ENCODE measurements at places on chromosomes 12 and 14.

DNA sequence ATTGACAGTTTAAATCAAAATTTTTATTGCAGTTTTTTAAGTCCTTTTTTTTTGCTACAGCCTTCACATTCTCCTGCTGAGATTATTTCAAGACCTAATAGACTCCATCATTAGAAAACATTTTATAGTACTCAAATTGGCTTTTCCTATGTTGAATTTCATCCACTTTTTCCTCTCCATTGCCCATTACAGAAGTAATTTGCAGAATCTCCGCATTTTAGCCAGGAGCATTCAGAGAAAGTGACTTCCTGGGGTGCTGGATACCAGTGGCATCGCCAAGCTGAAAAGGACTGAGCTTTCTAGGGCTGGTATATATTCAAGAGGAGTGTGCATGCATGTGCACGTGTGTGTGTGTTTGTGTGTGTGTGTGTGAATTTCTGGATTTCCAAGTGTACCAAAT lies 340.8 kb downstream of the PDZRN4 start:
- no peak for DNase-seq

DNA sequence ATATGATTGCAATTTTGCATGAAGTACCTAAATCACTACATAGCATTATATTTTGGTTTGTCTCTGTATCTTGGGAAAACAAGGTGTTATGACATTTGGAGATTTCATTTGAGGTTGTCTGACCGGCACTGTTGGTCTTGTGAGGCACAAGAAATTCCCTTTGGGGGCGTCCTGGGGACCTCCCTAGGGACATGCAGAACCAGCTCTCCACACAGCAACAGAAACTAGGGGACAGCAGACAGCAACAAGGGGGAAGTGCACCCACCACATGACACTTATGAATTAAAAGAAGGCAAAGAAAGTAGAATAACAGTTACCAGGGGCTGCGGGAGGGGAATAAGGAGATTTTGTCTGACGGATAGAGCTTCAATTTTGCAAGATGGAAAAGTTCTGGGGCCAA lies 14.4 kb downstream of the DDX54 start:
- DNase-seq: no peak

GRCh38 chr12:67911275-67911600 lies 78.0 kb upstream of the IFNG-AS1 start:
- DNase-seq: peak; percentile 56

DNA sequence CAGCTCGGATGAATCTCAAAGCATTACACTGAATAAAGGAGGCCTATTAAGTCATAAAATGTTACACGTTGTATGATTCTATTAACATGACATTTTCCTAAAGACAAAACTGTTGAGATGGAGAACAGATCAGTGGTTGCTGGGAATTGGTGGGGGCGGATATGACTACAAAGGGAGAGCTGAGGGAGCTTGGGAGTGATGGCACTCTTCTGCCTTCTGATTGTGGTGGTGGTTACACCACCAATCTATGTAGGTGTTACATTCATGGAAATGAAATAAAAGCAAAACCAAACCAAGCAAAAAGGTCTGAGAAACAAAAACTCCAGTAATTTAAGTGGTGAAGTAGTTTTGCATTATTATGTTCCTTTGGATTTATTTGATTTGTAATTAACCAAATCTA lies 16.4 kb upstream of the EVL start:
- no peak for DNase-seq

GRCh38 chr12:130828895-130829294 lies 10.2 kb downstream of the STX2 start:
- DNase-seq: no peak

DNA sequence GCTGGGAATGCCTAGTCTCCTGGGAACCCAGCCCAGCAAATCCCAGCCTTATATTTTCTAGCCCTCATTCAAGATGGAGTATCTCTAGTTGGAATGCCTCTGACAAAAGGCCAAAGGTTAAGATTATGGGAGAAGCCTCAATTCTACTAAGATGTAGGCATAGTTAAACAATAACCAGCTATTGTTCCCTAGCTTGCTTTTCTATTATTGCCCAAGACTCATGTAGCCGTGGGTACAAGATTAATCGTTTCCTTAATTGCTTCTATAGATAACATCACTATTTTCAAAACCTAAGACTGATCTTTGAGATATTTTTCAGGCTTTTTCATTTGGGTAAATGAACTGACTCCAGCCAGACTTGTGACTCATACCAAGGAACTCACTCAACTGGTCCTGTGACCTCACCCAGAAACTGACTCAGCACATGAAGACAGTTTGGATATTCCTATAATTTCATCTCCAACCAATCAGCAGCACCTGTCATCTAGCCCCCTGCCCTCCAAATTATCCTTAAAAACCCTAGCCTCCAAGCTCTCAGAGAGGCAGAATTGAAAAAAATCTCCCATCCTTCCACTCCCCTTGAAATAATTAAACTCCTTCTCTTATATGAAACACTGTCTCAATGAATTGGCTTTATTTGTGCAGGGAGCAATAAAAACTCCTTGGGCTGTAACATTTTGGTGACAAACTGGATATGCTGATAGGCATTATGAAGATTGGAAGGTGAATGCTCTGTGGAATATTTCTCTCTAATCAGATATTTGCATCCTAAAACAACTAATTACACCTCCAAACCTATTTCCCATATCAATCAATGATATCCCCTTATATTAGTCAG lies 589.0 kb downstream of the C12orf50 start:
- DNase-seq: no peak

GRCh38 chr14:70707138-70708038 lies 65.7 kb downstream of the TTC9 start:
- DNase-seq: no peak

GRCh38 chr14:81310606-81311005 lies 89.5 kb downstream of the STON2 start:
- DNase-seq: no peak

GRCh38 chr14:96050482-96050881 lies 11.3 kb downstream of the C14orf132 start:
- DNase-seq: no peak

DNA sequence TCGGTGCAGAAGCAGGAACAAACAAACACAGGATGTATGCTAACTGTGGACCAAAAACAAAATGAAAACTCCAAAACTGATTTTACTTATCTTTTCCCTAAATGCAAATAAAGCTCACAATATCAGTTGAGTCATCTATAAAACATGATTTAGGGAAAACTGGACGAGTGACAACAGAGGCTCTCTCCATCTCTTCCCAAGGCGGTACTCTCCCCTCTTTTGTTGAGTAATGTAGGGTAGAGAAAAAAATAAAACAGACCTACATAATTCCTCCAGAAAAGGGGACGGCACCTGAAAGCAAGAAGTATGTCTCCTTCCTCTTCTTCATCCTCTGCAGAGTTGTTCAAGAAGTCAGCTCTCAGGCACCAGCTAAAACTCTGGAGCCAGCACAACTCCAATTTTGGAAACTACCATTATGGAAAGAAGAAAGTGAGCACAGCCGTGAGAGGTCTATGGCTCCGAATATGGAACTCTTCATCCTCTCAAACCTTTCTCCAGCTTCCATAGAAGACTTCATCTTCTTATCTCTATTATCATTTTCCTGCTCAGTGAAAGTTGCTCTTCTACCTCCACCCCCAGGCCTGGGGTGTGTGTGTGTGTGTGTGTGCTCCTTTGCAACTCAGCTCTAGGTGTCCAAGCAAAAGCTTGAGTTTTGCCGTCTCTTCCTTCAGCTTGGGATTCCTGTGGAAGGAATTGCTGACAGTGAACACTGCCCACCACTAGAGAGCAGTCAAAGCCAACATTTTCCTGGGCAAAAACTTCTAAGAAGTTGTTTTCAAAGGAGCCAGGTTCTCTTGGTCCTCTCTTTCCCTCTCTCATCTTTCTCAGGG lies 155.4 kb downstream of the DIO2 start:
- DNase-seq: no peak

DNA sequence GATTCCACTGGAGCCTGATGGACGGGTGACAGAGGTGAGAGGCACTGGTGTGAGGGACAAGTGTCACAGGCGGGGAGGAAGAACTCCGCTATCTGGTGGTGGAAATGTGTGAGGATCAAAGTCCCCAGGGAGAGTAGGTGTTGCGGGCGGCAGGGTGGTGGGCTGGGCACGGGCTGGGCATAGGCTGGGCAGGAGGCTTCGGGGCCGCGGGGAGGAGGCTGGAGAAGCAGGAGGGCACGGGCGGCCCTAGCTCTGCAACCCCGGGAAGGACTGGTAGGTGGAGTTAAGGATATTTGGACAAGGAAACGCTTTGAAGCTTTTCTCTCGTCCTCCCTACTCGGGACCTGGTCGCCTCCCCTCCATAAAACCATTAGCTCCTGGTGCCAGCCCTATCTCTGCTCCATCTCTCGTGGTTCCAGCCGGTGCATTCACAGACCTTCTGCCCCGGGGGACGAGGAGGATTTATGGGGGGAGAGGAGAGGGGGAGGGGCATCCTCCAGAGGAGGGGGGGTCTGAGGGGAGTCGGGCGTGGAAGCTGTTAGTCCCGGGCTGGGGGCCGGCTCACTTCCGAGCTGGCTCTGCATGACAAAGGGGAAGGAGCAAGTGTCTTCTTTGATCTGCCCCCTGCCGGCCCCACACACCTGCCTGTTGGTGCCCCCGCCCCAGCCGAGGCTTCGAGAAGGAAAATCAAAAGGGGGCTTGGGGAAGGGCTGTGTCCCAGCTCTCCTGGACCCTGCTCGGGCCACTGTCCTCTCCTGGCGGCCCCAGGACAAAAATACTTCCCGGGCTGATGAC lies 504 bp downstream of the WNT5B start:
- no peak for DNase-seq

DNA sequence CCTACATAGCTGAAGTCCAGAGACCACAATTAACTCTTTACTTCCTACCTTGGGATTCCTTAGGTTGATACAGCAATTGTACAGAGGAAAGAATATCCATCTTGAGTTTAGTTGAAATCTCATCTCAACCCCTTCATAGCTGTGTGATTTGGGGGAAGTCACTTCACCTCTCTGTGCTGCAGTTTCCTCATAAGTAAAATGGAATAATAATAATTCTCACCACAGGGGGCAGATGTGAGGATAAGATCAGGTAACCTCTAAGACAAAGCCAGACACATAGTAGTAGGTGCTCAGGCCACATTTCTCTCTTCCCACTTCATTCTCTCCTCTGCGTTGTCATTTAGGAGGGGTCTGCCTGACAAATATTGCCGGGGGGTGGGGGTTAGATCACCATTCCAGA lies 6.7 kb downstream of the FOXN4 start:
- no peak for DNase-seq

DNA sequence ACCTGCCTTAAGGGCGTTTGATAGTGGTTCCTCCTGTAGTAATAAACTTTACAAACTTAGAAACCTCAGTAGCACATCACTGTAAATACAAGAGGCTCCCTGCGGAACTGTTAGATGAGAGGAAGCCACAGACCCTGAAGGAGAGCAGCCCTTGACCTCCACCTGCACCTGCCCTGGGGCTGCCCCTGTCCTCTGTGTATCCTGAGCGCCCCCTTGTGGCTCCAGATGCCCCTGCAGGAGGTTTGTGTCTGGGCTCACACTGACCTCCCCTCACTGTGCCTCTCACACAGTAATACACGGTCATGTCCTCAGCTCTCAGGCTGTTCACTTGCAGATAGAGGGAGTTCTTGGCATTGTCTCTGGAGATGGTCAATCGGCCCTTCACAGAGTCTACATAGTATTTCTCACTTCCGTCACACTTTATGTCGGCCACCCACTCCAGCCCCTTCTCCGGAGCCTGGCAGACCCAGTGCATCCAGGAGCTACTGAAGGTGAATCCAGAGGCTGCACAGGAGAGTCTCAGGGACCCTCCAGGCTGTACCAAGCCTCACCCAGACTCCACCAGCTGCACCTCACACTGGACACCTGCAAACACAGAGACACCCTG lies 1059.8 kb downstream of the TMEM121 start:
- DNase-seq: no peak

DNA sequence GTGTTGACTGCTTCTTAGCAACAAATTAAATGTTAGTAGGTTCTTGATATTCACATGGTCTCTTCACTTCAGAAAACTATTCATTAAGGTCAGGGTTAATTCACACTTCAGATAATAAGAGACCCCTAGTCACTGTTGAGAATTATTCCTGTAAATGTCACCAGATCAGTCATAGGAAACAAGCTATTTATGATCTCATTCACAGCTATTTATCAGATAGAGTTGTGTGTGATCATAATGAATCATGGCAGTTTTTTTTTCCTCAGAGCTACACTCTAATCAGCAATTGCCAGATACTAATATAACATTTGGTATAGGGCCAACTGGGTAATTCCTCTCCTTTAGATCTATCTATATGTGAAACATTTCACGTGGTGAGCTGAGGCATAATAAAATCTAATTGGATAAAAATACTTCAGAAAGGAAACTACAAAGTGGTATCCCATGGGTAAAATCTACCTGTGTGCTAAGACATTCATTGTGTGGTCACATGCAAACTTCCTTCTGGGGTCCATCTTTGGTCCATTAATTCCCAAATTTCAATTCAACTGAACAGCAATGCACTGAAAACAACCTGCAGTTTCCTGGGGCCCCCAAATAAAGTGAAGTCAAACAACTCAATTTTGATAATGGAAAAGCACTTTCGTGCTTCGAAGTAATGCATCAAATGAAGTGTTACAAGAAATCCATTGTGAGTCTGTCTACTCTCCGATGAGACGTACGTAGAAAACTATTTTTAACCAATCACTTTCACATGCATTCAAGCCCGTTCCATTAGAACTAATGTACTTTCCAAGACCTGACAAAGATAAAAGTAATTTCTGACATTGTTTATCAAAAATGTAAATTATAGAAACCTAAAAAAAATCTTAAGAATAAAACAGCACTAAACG lies 197.0 kb downstream of the ACSS3 start:
- DNase-seq: no peak

DNA sequence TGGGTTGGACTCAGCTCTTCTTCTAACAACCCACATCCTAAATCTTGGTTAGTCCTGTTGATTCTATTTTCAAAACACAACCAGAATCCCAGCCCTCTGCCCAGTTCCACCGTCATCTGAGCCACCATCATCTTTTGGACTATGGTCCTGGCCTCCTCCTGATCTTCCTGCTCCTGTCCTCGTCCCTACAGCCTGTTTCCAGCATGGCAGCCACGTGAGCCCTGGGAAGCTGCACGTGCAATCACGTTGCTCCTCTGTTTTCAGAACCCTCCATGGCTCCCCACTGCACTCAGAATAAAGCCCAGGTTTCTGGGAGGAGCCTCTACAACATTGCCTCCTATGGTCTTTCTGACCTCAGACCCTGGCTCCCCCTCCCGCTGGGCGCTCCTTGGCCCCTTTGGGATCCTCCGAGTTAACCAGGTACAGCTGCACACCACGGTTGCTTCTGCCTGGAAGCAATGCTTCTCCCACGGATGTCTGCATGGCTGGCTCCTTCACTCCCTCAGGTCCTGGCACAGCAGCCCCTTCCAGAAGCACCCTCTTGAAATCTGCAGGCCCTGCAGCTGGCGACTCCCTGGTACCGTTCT lies 44.5 kb downstream of the BEGAIN start:
- no peak for DNase-seq

All from left ventricle myocardium inferior (tissue), 1 donor.